ENCODE measurements at places on chromosomes 12 and 14.

GRCh38 chr12:40022850-40023249, 83.0 kb downstream of the SLC2A13 start:
- no peak for DNase-seq

GRCh38 chr12:104799458-104799857, 158.6 kb downstream of the SLC41A2 start:
- DNase-seq: no peak

DNA sequence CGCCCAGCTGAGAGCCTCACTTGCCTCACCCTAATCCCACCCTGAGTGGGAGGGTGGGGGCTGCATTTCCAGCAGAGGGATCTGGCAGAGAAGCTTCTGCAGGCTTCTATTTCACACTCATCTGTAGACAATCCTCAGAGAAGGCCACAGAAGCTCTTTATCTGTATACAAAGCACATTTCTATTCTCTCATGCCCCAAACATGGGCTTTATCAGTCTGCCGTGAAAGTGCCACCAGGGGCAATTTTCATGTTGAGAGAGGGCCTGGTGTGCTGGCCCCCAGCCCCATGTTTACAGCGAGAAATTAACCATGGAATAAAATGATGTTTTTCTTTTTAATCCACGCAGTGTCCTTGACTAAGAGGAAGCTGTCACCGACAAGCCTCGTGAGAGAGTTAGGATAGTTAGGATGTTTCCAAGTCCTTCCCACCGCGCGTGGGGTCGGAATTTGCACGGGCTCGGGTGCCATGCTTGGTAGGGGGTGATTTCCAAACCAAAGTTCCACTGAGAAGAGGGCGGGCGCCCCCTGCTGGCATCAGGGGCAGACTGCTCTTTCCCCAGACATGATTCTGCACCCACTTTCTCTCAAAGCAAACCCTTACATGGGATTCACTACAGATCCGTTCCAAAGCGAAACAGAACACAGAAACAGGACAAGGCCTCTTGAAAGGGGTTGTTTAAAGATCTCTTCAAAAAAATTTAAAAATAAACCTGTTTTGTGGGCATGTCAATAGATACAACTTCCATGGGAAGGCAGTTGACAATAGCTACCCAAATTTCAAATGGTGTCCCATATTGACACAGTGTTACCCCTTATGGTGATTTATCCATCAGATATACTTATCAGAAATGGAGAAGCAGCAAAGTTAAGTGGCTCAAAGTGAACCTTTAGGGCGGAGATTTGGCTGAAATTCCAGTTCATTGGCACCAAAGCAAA, 19.4 kb downstream of the BDKRB1 start:
- DNase-seq: peak; percentile 54

GRCh38 chr12:77947330-77947729, 116.6 kb downstream of the NAV3 start:
- no peak for DNase-seq

DNA sequence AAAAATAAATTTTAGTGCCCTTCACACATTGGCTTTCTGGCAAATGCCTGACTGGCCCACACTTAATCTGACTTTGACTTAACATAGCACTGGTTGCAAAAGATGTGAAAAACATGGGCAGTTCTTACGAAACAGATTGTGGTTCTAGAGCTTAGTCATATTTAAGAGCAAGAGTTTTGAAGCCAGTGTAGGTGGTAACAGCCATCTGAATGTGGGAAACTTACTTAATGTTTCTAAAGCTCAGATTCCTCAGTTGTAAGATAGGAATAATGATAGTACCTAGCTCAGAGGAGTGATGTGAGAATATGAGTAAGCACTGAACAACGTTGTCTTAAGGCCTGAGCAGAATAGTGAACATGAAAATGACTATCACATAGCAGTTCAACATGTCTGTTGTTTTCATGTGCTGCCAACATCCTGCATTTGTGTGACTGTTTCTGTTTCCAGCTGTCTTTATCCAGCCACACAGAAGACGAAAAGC, 262.7 kb downstream of the SYT1 start:
- DNase-seq: no peak

DNA sequence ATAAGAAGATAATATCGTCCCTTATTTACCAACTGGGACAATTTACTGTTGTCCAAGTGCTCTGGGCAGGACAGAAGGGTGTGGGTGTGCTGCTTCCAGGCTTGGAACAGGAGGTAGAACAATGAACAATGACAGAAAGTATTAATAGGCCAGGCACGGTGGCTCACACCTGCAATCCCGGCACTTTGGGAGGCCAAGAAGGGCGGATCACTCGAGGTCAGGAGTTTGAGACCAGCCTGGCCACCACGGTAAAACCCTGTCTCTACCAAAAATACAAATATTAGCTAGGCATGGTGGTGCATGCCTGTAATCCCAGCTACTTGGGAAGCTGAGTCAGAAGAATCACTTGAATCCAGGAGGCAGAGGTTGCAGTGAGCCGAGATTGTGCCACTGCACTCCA, 2.5 kb downstream of the IFI27 start:
- DNase-seq: no peak

- DNase-seq: no peak
Measured at GRCh38 chr14:33776871-33777270, 174.0 kb downstream of the EGLN3 start.

GRCh38 chr12:54373649-54374561, 9.6 kb upstream of the GPR84 start:
- DNase-seq: no peak

- no peak for DNase-seq
Measured at GRCh38 chr12:537772-538171, 78.0 kb downstream of the B4GALNT3 start.

- DNase-seq: no peak
Measured at GRCh38 chr12:25655702-25656101, 102.6 kb upstream of the LMNTD1 start.

DNA sequence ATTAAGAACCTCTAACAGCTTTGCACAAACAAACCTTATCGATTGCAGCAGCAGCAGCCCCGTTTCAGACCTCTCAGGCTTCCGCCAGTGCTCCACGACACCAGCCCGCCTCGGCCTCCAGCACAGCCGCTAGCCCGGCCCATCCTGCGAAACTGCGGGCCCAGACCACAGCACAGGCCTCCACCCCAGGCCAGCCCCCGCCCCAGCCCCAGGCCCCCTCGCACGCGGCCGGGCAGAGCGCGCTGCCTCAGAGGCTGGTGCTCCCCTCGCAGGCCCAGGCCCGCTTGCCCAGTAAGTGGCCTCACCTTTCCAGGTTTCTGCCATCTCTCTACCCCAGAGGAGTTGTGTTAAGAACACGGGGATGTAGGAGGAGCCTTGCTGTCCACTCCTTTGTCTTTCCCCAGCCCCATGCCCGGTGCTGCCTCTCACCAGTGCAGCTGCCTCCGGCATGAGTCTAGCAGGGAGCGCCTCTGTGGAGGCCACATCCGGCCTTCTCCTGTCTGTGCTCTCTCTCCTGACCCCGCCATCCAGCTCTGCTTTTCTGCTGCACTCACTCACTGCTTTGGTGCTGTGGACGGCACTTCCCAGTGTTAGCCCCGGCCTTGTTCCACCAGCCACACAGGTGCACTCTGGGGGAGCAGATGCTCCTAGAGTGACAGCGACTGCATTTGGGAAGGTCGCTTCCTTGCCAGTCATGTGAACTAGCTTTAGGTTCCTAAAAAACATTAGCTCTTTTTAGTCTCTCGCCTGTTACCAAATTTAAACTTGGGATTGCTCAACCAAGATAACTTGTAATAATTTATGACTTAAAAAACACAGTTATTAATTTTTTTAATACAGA, 71.5 kb downstream of the EP400 start:
- no peak for DNase-seq

DNA sequence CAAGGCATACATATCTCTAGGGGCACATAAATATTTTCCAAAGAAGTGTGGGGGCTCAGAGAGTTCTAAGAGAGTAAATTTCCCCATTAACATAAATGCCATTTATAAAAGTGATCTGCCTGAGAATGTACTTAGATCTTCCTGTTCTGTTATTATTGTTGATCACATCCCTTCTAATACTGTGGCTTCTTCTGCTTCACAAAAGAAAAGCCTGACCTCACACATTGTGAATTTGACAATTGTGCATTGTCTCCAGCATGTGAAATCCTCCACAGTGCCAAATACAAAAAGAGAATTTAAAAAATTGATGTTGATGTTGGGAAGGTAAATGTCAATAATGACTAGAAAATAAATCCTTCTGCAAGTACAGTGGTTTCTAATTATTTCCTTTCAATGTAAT, 330.5 kb upstream of the LRIG3 start:
- DNase-seq: no peak

DNA sequence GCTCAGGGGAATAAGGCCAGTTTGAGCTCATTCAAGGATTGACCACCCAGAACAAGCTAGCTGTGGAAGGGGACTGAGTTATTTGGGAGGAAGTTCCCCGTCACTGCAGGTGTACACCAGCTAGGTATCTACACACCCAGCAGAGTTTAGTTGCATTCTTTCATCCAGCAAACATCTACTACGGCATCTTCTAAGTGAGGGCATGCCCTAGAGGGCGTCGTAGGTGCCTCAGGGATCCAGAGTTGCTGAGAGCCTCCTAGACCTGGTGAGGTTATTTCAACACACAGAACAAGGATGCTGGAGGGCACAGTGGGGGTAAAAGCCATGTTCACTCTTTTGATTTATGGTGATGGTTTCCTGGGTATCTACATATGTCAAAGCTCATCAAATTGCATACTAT, 149.6 kb downstream of the KSR2 start:
- no peak for DNase-seq

GRCh38 chr14:102805371-102805891, 28.2 kb downstream of the TRAF3 start:
- DNase-seq: no peak

GRCh38 chr12:23025372-23026016, 400.5 kb downstream of the ETNK1 start:
- DNase-seq: peak; percentile 27

- no peak for DNase-seq
Measured at GRCh38 chr14:44154446-44154845, 352.6 kb downstream of the FSCB start.

GRCh38 chr12:33771889-33772288, 250.4 kb upstream of the ALG10 start:
- no peak for DNase-seq

DNA sequence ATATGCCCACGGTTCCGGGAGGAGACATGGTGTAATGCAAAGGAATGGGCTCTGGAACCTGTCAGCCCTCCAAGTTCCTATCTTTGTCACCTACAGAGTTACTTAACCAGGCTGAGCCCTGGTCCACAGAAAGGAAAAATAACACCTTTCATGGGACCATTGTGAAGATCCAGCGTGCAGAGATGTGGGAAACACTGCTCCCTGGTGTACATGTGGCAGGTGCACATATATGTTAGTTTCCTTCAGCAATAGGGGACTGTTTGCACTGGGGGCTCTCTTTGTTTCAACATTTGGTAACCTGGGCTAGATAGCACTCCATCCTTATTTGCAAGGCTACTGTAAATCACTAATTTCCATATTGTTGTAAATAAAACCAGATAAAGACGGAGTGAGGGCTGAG, 72.3 kb downstream of the ANO2 start:
- DNase-seq: no peak

GRCh38 chr12:75270157-75270556, 60.0 kb downstream of the CAPS2 start:
- DNase-seq: no peak

GRCh38 chr12:19945559-19946435, 422.5 kb upstream of the PDE3A start:
- no peak for DNase-seq

DNA sequence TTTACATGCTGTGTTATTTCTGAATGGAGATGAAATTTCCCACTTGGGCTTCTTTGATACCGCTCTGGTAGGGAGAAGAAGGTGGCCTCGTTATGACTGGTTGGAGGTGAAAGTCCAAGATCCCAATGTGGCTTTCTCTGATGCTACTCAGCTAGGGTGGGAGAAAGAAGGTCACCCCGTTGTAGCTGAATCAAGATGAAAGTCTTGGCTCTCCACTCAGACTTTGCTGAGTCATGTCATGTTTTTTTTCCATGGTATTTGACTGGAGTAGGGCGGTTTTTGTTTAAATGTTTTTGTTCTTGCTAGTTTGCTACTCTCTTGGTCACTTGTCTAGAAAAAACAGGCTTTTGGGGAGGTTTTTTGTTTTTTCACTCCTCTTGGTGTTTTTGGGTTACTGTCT, 2.4 kb upstream of the PDE6H start:
- no peak for DNase-seq
